ENCODE measurements at places on chromosomes 13 and 19. TPM values are rescaled to one million over a fixed set of nuclear protein-coding genes. Genes with fewer than 3 reads are reported as not detected.
A peak's percentile ranks its signal among the peaks of the same experiment; 100 is the strongest.

The ATP4B gene
- total RNA-seq: 16.2 TPM

The ALG11 gene
- 54.1 TPM for total RNA-seq

DNA sequence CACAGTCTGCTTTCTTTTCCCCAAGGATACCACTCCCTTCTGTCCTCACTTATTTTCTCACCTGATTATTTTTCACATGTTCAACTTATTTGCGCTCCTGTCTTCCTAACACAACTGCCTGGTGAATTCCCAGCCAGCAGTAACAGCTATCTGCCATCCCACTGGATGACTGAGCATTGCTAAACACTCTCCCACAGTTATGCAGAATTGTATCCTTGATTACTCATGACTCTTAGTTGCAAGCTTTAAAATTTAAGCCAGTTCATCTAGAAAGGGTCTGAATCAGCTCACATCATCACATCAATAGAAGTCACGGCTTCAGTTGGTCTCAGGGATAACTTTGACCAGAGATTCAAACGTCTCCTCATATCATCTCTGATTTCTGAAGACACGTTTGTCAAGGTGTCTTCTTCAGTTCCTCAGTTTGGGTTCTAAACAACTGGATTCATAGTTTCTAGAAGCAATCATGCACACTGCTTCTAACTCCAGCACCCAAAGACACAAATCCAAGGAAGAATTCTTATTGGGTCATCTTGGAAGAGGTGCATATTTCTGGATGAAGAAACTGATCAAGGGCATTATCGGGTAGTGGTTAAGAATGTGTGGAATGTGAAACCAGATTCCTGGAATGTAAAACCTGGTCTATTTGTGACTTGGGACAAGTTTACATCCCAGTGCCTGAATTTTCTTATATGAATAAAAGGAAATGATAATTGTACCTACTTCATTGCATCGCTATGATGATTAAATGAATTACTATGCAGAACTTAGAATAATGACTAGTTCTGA is 13.9 kb upstream of the DACH1 start:
- no peak for DNase-seq
- H3K36me3 ChIP-seq: no peaks in the 10 kb centered on the region
- H3K27me3 ChIP-seq: no peaks in the 10 kb centered on the region
- H3K27ac ChIP-seq: no peak overlapping the region

DNA sequence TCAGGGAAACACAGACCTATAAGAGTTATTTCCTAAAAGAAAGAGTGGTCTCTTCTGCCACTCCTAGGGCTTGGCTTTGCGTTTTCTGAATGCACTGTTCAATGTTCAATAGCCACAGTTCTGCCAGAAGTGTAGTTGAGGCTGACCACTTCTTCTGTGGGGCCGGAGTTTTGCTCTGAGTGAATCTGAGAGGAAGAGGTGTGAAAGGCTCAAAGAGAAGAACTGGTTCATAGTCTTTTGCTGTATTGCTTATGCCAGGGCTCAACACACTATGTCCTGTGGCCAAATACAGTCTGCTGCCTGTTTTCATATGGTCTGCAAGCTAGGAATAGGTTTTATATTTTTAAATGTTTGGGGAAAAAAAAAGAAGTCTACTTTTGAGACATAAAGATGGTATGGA is 128.2 kb downstream of the STOML3 start:
- no peaks in the 10 kb centered on the region for H3K36me3 ChIP-seq
- no peak overlapping the region for H3K4me3 ChIP-seq

GRCh38 chr19:46785054-46785979 is 3.1 kb downstream of the SLC1A5 start:
- H3K36me3 ChIP-seq: no peaks in the 10 kb centered on the region
- peak overlapping the region; percentile 36 for H3K4me3 ChIP-seq
- H3K27ac ChIP-seq: peak overlapping the region; percentile 98
- no peak for DNase-seq
- H3K4me1 ChIP-seq: peaks cover 27% of the 10 kb centered on the region

DNA sequence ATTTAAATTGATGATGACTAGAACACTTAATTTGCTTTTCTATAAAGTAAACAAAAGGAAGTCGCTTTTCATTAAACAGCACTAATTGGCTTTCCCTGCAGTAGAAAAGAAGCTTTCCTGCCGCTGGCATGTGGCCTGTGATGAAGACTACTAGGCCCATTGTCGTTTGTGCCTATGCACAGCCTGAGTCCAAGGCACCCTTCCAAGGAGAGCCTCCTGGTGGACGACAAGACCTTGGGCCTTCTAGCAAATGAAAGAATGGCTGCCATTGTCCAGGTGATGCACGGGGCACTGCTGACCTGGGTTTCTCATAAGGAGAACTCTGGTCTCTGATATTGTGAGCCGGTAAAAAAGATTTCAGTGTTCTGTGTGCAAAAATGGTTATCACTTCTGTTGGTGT is 233.0 kb downstream of the COL4A1 start:
- H3K36me3 ChIP-seq: no peaks in the 10 kb centered on the region
- no peak for DNase-seq
- H3K27me3 ChIP-seq: no peaks in the 10 kb centered on the region
- no peak overlapping the region for H3K27ac ChIP-seq

- no peaks in the 10 kb centered on the region for H3K36me3 ChIP-seq
- no peak overlapping the region for H3K27ac ChIP-seq
- DNase-seq: no peak
- no peak overlapping the region for H3K4me3 ChIP-seq
These were observed 200.6 kb downstream of the TEX29 start for GRCh38 chr13:111521030-111521429.

DNA sequence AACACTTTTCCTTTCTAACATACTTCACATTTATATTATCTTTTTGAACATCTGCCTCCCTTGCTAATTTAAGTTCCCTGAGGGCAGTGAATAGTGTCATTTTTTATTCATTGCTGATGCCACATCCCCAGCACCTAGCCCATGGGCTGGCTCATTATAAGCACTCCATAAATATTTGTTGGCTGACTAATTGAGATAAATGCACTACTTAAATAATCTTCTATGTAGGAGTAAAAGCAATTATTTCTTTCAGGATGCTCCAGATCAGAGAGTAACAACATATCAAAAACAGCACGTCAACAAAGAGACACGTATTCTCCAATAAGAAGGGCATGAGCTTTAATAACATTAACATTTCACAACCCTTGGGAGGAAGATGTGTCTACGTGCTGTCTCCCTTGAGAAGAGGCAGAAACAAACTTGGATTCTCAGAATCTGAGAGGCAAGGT is 228.2 kb downstream of the LHFPL6 start:
- no peak overlapping the region for H3K27ac ChIP-seq
- H3K27me3 ChIP-seq: no peaks in the 10 kb centered on the region
- no peak overlapping the region for H3K4me3 ChIP-seq
- DNase-seq: no peak
- no peaks in the 10 kb centered on the region for H3K36me3 ChIP-seq

- H3K36me3 ChIP-seq: no peaks in the 10 kb centered on the region
- H3K4me3 ChIP-seq: no peak overlapping the region
- DNase-seq: no peak
- H3K27ac ChIP-seq: no peak overlapping the region
- H3K27me3 ChIP-seq: no peaks in the 10 kb centered on the region
- no peaks in the 10 kb centered on the region for H3K4me1 ChIP-seq
These were observed 2.7 kb downstream of the LPAR6 start for GRCh38 chr13:48410199-48410598.

- H3K27me3 ChIP-seq: no peaks in the 10 kb centered on the region
- no peak overlapping the region for H3K27ac ChIP-seq
- DNase-seq: peak; percentile 8
- no peak overlapping the region for H3K4me3 ChIP-seq
- no peaks in the 10 kb centered on the region for H3K36me3 ChIP-seq
- no peaks in the 10 kb centered on the region for H3K4me1 ChIP-seq
These were observed 365.2 kb downstream of the PCDH17 start for GRCh38 chr13:57996717-57997116.

GRCh38 chr19:10195199-10195519 is 406 bp upstream of the DNMT1 start:
- no peaks in the 10 kb centered on the region for H3K36me3 ChIP-seq
- H3K27me3 ChIP-seq: no peaks in the 10 kb centered on the region
- H3K4me1 ChIP-seq: peaks cover 7% of the 10 kb centered on the region
- H3K4me3 ChIP-seq: peak overlapping the region; percentile 37

DNA sequence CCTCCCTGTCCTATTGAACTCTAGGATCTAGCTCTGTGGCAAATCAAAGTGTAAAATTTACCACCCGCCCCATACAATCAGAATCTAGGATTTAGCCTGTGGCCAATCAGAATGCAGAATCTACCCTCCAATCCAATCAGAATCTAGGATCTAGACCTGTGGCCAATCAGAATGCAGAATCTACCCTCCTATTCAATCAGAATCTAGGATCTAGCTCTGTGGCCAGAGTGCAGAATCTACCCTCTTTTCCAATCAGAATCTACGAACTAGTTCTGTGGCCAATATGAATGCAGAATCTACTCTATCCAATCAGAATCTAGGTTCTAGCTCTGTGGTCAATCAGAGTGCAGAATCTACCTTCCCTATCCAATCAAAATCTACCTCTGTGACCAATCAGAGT is 25.8 kb downstream of the PRKD2 start:
- no peak for DNase-seq
- no peak overlapping the region for H3K27ac ChIP-seq
- no peaks in the 10 kb centered on the region for H3K4me1 ChIP-seq
- no peaks in the 10 kb centered on the region for H3K27me3 ChIP-seq
- H3K36me3 ChIP-seq: peaks cover 3% of the 10 kb centered on the region
- H3K4me3 ChIP-seq: no peak overlapping the region

Measured in hepatocyte (in vitro differentiated cells).